ENCODE measurements at places on chromosomes 13 and 19.
A peak's percentile ranks its signal among the peaks of the same experiment; 100 is the strongest.

DNA sequence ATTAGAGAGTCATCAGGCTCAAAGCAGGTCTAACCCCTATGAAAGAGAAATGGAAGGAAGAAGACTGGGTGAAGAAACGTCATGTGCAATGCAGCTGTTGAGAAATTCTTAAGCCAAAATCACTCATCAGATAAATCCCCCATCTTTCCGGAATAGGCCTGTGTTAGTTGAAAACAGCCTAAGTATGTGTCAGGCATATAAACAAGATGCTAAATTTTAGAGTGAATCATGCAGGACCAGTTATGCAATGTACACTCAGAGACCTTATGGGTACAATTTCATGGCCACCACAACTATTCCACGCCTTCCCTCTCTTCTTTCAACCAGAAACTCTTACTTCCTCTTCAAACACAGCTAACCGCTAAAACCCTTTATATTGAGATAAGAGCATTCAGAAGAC lies 717.7 kb upstream of the ATXN8OS start:
- DNase-seq: peak; percentile 0

DNA sequence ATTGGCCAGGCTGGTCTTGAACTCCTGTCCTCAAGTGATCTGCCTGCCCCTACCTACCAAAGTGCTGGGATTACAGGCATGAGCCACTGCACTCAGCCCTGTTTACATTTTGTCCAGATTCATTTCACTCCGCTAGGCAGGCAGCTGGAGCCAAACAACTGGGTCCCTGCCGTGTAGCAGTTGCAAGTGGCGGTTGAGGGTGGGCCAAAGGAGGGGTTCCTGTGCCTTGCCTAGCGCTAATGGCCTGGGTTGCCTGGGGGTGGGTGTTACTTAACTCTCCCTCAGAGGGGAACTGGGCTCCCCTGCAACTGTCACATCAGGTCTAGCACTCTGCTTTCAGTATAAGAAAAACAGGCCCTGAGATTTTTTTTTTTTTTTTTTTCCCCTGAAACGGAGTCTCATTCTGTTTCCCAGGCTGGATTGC lies 7.4 kb downstream of the ACP5 start:
- DNase-seq: no peak

DNA sequence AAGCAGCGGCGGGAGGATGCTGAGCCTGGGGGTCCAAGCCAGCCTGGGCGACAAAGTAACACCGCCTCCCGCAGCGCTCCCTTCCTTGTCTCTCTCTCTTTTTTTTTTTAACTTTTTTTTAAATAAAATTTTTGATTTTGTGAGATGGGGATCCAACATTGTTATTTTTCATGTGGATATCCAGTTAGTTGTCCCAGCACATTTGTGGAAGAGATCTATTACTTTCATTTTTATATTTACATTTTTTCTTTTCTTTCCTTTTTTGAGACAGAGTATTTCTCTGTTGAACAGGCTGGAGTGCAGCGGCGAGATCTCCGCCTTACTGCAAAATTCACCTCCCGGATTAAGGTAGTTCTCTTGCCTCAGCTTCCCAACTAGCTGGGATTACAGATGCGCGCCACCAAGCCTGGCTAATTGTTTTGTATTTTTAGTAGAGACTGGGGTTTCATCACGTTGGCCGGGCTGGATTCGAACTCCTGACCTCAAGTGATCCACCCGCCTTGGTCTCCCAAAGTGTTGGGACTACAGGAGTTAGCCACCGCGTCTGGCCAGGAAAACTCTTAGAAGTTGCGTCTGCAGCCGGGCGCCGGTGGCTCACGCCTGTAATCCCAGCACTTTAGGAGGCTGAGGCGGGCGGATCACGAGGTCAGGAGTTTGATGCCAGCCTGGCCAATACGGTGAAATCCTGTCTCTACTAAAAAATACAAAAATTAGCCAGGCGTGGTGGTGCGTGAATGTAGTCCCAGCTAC lies 19.4 kb downstream of the ZNF816 start:
- DNase-seq: no peak

DNA sequence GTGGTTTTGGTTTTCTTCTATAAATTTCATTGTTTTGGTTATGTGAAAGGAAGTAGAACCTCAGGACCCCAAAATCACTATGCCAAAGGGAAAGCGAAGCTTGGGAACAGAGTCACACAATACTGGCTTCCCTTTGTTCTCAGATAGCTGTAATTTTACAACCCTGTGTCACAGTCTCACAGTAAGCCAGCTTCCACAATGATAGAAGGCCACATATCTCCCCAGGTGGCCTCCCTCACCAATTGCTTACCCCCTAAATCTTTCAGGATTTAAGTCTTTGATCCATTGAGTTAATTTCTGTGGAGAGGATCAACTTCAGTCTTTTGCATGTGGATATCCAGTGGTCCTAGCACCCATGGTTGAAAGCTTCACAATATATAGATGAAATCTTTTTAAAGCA lies 58.7 kb downstream of the SLC15A1 start:
- no peak for DNase-seq

DNA sequence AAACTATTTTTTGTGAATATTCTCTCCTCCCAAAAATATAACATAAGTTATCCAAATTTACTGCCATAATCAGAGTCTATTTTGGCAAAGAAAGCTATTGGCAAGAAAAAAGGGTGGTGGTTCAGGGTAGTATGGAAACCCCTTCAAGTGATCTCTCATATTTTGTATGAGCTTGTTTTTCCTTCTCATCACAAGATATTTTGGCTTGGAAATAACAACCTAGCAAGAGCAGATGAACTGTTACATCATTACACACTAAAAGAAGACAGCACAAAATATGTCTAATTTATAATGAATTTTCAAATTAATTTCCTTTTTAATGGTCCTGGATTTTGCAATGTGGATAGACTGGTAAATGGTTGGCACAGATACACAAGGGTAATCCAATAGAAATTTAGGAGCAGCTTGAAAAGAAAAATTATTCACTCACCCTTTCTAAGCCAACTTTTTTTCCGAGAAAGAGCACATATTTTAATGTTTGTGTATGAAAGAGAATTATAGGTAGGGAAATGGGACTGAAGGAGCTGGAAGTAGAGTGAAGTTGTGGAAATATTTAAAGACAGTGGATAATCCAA lies 225.1 kb downstream of the EFNB2 start:
- DNase-seq: no peak

DNA sequence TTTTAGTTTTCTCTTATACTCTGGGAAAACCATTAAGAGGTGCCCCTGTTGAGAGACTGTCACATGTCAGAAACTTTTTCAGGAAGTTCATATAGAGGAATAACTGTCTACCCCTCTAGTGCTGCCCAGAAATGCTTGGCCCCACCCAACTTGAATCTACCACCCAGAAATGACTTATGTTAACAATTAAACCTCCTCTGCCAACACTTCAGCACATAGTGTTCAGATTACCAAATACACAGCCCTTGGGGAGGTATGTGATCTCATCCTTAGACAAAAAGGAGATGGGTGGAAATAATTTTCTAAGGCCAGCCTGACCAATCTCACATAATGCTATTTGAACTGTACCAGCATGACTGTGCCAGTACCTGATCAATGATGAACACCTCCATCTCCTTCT lies 35.6 kb downstream of the CCDC169 start:
- peak; percentile 82 for DNase-seq

DNA sequence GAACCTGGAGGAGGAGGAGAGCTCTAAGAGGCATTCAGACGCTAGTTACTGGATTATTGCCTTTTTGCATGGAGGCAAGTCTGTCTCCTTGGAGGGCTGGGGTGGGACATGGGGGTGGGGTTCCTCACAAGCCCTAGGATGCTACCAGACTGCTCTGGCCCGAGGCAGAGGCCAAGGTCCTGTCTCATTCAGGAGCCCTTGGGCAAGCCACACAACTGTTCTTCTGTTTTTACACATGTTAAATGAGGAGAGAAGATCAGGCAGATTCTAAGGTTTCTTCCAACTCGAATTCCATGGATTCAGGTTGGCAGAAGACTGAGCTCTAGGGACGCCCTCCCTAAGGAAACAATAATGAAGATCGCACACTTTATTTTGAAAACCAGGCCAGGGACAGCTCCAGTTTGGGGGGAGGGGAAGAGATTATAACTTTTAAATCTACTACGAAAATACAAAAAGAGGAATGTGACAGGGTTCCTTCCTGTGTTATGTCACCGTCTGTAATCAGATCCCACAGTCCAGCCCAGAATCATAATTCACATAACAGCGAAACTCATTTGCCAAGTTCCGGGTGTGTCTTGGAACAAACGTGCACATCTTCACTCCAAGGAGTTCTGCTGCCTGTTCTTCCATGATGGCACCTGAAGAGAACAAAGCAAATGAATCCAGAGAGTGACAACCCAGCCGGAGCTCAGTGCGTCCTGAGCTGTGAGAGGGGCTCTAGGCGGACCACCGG lies 25.2 kb downstream of the IL17D start:
- DNase-seq: peak; percentile 31

GRCh38 chr13:46354156-46355087 lies 32.6 kb downstream of the RUBCNL start:
- DNase-seq: peak; percentile 97

DNA sequence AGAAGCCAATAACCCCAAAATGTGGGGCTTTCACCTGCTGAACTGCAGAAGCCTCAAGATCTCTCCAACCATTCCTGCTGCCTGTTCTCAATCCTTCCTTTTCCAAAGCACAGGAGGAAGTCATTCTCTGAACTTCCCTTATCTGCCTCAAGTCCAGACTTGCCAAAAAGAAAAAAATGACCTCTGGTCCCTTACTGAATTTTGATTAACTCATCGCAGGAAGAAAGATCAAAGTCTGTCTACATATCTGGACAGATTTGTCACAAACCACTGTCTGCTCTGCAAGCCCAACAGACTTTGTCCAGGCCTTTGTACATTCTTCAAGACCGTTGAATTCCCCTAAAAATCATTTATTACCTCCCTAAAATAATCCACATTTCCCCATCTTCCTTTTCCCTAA lies 126.5 kb upstream of the NBEA start:
- DNase-seq: no peak

- DNase-seq: no peak
These were observed 44.3 kb downstream of the COL4A1 start for GRCh38 chr13:110262508-110263291.

- no peak for DNase-seq
These were observed 7.6 kb upstream of the ERFL start for GRCh38 chr19:41935760-41936415.

DNA sequence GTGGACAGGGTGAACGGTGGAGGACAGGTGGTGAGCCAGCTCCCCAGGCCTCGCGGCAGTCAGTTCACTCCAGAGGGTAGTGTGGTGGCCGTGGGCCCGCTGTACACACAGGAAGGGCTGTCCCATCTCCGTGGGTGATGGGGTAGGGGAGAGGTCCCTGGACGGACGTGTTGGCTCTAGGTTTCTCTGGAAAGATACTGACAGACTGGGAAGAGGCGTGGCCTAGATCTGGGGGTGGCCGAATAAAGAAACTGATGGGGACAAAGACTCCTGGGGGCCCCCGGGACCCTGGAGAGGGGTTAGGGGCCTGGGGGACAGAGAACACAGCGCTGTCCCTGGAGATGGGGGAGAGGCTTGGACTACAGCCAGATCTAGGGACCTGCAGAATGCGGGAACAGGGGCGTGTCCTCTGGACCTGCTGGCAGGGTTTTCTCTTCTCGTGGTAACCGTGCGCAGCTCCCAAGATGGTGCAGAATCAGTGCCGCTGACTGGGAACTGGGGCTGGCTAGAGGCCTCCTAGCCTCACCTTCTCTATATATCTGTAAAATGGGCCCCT lies 4.0 kb upstream of the PRAM1 start:
- no peak for DNase-seq

- DNase-seq: peak; percentile 40
These were observed 7.1 kb upstream of the ERVV-2 start for GRCh38 chr19:53037101-53038097.

GRCh38 chr13:23254506-23254905 lies 73.7 kb downstream of the SGCG start:
- DNase-seq: no peak

DNA sequence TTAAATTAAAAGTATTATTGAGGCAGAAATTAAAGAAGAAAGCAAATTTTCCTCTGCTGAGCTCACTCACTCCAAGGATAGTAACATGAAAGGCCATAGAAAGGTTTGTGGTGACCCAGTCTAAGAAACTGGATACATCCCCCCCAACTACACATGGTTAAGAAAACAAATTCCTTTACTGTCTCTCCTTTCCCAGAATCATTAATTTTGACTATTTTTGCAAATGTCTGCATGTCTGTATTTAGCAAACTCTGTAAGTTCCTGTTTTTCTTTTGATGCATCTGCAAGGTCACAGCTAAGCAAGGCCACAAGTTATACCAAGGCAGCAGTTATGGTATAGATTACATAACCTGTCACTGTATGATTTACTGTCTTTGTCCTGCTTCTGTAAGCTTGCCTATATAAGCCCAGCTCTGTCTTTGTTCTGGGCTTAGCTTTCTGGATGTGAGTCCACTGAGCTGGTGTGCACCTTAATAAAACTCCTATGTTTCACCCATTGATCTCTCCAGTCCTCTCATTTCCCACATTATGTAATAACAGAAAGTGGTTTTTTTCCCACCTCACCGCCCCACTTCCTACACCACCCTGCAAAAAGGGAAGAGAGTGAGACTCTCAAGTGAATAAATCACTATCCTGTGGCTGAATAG lies 8.5 kb upstream of the ZNF83 start:
- DNase-seq: peak; percentile 10

DNA sequence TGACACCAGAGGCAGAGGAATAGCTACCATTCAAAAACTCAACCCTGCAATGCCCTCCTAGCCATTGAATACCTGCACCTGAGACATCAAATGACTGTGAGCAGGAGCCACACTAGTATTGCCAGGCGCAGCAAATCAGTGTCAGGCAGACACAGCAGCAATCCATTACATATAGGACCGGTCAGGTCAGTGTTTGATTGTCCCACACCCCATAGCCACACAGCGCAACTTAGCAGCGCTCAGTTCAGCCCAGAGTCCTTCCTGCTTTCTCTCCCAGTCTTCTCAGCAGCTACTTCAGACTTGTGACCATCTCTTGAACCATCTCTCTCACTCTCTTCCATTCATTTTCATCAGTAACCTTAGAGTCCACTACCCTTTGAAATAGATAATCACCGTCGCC lies 181.6 kb upstream of the GPR12 start:
- no peak for DNase-seq

DNA sequence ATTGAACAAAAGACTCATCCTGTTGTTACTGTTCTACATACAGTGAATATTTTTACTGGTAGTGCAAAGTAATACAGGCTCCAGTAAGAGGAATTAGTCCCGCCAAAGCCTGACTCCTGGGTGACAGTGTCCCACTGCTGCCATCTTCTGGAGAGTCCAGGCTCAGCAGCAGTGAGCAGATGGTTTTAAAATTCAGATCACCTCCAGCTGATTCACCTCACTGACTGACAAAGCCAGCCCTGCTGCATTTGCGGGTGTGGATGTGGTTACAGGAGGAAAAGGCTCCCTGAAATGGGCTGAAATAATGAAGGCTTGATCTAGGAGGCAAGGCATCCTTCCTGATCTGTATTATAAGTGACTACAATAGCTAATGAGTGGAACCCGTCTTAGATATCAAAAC lies 18.3 kb downstream of the PABPC3 start:
- DNase-seq: peak; percentile 73

DNA sequence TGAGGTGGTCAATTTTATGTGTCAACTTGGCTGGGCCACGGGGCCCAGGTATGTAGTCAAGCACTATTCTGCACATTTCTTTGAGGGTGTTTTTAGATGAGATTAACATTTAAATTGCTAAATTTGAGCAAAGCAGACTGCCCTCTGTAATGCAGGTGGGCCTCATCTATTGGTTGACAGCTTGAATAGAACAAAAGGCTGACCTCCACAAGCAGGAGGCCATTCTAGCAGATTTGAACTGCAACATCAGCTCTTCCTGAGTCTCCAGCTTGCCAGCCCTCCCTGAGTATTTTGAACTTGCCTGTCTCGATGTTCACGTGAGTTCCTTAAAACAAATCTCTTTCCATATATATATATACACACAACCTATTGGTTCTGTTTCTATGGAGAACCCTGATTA lies 134.8 kb downstream of the DCLK1 start:
- DNase-seq: no peak

All from fibroblast of mammary gland (primary cell).